ENCODE measurements at places on chromosomes 7 and 10. TPM values are rescaled to one million over a fixed set of nuclear protein-coding genes. Genes with fewer than 3 reads are reported as not detected.

DNA sequence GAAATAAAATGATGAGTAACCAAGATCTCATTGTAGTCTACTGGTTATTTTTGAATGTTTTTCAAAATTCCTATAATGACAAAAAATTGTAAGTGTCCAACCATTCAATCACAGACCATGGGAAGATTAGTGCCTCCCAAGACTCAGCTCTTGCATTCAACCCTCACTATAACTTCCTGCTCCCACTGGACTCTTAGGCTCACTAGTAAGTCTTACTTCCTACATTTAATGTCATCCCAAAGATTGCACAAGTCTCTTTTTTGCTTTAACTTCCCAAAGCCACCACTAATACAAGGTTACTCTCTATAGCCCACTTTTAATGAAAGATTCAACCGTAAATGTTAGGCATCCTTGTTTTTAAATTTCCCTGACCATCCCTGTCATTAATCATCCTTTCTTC is 111.9 kb upstream of the NRBF2 start:
- DNase-seq: no peak

GRCh38 chr10:91587710-91588638 is 44.9 kb downstream of the PPP1R3C start:
- DNase-seq: no peak

GRCh38 chr10:43969506-43969905 is 320.8 kb upstream of the ZNF32 start:
- DNase-seq: no peak

The NAT16 gene
- 0.57 TPM for polyA plus RNA-seq

DNA sequence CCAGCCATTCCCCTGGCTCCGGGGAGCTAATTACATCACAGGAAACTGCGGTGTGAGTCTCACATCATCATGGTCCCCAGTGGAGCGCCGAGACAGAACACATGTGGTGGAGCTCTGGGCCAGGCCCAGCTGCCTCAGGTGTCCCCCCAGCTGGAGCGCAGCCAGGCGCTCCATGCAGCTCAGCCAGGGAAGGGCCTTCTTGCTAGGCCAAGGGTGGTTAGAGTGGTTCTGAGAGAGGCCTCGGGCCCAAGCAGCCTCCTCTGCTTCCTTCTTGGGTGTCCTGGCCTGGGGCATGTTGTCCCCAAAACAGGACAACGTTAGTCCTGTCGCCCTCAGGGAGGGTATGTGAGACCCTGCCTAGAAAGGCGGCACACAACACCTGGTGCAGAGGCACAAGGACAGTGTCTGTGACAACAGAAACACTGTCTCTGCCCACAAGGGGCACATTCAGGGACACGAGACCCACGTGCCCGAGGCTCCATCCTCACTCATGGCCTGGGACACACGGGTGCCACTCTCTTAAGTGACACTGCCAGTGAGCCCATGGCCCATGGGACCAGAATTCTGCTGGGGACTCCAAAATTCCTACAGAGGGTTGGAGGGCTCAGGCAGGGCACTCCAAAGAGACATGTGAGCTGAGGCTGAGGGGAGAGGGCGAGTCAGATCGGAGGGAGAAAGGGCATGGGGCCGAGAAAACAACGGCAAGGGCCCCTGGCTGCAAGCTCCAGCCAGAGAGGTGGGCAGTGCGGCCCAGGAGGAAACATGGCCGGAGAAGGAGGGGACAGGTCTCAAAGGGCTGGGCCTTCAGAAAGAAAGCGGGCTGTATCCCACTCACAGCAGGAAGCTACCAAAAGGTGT is 37.0 kb upstream of the RET start:
- DNase-seq: no peak

Data from GM23338 (cell line).